ENCODE measurements at places on chromosomes 6 and 20. TPM values are rescaled to one million over a fixed set of nuclear protein-coding genes. Genes with fewer than 3 reads are reported as not detected.

C6orf15 gene
- total RNA-seq, result 0.91 TPM

- DNase-seq, result no peak
Observed at GRCh38 chr6:163679012-163679660, 264.6 kb downstream of the QKI start.

DNA sequence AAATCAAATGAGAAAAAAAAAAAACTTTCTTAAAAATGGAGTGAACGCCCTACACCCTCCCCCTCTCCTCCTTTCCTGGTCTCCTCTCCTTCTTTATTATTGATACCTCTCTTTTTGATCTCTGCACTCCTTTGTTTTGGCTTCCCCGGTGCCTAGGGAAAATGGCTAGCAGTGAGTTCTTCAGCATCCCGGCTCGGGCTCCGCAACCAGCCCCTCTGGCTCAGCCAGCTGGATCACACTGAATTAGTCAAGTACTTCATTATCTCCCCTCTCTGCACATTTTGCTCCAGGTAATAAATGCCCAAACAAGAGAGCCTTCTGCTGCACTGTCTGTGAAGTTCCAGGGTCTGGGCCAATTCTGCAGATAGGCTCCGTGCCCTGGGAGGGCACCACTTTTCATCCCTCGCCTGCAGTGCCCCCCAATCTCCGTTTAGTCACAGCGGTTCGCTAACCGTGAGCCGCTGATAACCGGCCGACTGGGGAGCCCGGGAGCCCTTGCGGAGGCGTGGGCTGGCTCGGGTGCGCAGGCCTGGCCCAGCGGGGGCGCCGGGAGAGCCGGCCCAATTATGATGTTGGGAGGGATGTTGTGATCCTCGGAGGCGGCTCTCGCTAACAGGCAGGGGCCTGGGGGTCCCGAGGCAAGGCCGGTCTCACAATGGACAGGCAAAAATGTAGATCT is 301.9 kb downstream of the TFAP2A start:
- DNase-seq, result no peak

DNA sequence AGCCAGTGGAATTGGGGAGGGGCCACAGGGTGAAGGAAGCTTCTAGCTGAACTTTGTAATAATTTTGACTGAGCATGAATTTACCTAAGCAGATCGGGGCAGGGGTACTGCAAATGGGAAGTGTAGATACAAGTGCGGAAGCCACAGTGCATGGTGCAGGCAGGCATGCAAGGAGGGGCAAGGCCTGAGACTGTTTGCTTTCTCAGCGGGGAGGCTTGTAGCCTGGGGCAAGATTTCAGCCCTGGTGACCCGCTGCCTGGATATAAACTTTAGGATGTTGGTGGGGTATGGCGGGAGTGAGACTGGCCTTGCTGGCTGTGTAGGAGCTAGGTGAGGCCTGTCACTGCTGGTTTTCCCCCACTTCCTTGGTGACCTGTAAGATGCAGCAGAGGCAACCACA is 266.4 kb upstream of the PREP start:
- DNase-seq, result no peak

DNA sequence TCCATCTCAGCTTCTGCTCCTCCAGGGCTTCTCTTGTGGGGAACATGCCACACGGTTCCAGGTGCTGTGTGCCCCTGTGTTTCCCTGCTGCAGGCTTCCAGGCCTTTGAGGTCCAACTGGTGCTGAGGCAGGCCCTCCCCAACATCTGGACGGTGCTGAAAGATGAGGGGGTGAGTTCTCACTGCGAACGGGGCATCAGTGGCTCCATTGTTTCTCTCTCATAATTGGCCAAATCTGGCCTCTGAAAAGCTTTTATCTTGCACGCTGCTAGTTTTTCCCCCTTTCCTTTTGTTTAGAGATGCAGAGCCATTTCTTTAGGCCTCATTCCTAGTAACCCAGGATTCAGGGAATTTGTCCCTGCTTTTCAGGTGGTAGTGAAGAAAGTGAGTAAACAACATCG is 8.6 kb downstream of the PNLDC1 start:
- no peak for DNase-seq

GRCh38 chr20:23587631-23588030 is 18.1 kb downstream of the CST9 start:
- no peak for DNase-seq

GRCh38 chr6:16868968-16869367 is 107.7 kb upstream of the ATXN1 start:
- DNase-seq, result no peak

GRCh38 chr20:38997622-38998021 is 35.5 kb downstream of the DHX35 start:
- DNase-seq, result no peak

GRCh38 chr6:28953039-28953584 is 29.3 kb upstream of the TRIM27 start:
- DNase-seq, result peak; percentile 37

DNA sequence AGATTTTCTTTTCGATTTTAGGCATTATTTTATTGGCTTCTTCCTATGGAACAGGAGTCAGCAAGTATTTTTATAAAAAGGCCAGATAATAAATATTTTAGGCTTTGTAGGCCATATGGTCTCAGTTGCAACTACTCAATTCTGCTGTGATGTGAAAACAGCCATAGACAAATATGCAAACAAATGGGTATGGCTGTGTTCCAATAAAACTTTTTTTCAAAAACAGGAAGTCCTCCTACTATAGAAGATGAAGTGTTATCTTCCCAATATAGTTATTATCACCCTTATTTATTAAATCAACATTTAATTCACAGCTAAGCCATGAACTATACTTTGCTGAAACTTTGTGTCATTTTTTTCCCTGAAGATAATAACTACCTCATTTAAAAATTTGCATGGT is 57.2 kb downstream of the CHD6 start:
- DNase-seq, result no peak

- DNase-seq, result peak; percentile 40
Observed at GRCh38 chr6:72552938-72553337, 68.9 kb upstream of the KCNQ5 start.

GRCh38 chr6:151119823-151120524 is 119.8 kb upstream of the AKAP12 start:
- no peak for DNase-seq

DNA sequence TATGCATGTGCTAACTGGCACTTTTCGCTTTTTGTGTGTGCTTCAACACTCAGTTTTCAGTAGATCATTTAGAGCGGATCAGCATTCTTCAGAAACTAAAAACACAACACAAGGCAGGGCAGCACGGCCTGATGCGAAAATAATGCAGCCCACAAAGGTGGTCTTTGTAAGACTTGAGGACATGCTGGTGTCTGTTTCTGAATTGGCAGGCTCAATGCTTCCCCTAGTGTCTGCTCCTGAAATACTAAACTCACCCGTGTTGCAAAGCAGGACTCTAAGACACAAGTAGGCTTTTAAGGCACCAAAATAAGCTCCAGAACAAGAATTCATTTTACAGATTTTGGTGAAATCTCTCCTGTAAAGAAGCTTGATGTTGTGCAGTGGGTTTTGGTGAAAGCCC is 676.5 kb downstream of the TENT5A start:
- DNase-seq, result no peak

GSTA1 gene
- total RNA-seq, result 2.2 TPM

TAAR5 gene
- total RNA-seq, result not detected

- no peak for DNase-seq
Observed at GRCh38 chr6:166737261-166737660, 110.2 kb upstream of the RPS6KA2 start.

HLA-DRB5 gene
- total RNA-seq, result not detected
